ENCODE measurements at places on chromosomes 6 and 20.

DNA sequence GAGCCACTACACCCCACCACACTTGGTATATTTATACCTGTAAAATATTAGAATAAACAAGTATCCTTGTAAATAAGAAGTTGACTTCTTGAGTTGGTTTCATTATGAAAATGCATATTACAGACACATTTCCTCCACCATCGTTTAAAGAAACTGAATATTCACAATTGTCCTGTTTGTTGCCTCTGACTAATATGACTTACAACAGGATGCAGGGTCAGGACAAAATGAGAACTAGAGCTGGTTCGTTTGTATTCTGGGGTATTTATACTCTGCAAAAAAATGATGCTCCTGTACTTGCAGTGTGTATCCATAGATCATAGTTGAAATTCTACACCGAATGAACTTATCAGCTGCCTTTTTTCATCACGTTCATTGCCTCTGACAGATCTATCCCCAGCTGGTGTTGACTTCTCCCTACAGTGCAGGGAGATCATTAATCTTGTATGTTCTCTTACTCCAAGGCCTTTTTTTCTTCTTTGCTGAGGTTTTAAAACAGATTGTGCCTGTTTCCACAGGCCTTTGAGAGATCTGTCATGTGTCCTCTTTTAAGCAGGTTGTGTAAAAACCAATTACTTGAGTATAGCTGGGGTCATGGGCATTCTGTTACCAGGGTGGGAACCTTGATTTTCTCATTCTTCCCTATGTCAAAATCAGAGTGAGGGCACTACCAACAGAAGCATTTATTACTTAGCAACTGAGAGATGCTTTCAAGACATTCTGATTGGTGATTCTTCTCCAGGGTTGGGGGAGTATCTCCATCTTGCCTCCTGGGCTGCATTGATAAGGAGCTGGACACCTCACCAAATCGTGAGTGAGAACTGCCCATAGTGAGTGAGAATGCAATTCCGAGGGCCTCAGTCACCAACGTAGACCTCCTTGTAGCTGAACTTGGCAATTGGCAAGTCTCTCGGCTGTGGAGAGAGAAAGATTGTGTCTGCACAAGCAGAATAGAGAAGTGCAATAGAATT, 78.8 kb upstream of the CD83 start:
- DNase-seq = no peak

DNA sequence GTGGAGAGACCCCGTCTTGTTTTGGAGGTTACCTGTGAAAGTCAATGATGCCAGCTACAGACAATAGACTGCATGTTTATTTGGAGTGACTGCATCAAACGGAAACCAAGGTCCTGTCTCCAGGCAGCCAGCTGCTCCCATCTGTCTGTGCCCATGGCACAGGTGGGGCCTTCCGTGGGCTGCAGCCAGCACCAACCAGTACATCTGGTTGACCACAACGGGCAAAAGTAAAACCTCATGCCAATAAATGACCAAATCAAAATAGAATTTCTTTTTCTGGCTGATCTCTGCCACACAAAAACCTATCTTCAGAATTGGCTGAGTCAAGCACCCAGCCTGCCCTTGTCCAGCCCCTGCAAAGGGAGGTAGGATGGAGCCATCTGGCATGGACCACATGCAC, 33.5 kb downstream of the DLL1 start:
- no peak for DNase-seq

DNA sequence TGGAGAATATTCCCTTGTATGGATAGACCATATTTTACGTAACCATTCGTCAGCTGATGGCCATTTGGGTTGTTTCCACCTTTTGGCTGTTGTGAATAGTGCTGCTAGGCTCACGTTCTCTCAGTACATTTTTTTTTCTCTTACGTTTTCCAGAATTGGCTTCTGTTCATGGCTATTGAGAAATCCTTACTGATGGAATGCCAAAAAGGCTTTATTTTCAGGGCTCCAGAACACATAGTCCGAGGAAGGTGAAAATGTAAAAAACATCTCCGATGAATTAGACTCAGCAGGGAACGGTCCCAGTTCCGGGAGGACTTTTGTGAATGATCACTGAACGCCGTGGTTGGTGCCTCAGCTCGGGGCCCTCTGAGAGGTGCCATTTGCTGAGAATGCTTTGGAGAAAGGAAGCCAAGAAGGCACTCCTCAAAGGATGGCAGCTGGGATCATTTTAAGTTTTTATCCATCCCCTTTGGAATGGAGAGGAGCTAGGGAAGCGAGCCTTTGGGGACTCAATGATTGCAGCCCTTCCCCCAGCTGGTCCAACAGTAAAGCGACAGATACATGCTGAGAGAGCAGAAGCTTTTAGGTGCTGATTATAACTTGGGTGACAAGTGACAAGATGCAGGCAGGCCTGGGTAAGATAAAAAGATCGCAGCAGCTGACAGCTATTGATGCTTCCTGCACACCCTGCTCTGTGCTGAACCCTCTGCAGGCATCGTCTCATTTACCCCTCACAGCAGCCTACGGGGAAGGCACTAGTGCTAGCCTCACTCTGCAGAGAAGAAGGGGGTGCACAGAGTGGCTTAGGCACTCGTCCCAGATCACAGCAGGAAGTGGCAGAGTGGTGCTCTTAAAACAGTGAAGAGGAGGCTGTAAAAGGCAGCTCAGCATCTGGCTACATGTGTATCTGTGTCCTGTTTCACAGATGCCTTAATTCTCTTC, 133.4 kb upstream of the KCNG1 start:
- DNase-seq = no peak

GRCh38 chr6:150134280-150134920, 8.4 kb upstream of the PPP1R14C start:
- DNase-seq = no peak

GRCh38 chr6:109325400-109325801, 56.9 kb downstream of the CD164 start:
- DNase-seq = no peak

DNA sequence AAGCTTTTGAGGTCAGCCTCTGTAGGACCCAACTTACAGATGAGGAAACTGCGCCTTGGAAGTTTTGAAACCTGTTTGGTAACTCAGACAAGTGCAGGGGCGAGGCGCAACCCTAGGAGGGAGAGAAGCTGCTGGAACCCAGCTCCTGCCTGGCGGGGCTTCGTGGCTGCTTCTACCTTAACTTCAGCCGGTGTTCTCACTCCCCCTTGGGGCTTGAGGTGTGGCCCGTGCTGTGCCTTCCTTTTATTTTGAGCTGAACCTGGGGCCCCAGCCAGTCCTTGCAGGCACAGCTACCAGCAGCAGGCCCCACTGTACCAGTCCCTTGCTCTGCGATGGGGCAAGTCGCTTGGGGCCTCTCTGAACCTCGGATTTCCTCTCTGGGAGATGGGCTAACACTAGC, 12.0 kb downstream of the RBM38 start:
- no peak for DNase-seq

DNA sequence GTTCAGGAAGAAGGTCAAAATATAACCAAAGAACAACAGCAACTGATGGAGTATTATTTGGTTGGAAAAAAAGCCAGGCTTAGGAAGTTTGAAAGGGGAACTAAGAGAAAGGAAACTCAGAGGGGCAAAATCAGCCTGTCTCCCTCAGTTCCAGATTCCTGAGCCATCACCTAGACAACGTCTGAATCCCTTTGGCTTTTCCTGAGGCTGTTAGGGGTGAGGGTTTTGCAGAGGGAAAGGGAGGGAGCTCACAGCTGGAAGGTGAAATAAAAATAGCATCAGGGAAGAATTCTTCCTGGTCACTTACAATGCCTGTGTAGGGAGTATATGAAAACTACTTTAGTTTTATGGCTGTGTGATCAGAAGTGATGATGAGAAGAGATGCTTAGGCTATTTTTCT, 100.5 kb downstream of the SOBP start:
- no peak for DNase-seq

DNA sequence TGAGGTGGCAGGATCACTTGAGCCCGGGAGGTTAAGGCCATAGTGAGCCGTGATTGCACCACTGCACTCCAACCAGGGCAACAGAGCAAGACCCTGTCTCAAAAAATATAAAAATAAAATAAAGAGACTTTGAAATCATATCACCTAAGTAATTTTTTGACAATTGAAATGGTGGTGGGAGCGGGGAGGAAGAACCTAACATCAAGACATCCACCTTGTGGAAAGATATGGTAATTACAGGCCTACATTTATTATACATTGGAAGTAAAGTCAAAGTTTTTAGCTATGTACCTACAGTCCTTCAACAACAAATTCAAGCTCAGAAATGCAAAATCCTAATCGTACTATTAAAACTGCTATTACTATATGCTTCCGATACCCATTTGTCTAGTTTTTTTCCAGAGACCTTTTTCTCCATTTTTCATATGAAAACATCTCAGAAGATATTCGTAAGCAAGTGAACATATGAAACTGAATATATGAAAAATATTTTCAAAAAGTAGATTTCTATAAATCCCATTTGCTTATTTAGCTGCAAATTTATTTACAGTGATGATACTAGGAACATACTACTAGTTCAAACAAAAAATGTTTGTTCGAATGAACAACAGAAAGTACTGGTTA, 83.3 kb downstream of the SYCP2 start:
- DNase-seq = peak; percentile 53

DNA sequence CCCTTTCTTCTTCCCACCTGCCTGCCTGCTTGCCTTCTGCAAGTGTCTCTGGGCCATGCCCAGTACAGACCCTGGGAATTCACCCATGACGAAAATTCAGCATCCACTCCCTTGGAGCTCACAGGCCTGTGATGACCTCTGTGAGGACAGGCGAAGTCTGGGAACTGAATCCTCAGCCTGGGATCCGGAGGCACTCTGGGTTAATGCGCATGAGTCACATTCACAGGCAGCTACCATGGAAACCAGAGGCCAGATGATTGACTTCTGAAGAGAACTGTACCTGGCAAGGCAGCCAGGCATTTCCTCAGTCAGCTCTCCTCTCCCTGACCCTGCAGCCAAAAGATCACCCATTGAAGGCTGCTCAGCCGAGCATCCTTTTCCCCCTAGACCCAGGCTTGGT, 41.0 kb downstream of the SLC9A8 start:
- peak; percentile 83 for DNase-seq

- DNase-seq = no peak
Observed at GRCh38 chr20:51404297-51405060, 138.0 kb downstream of the NFATC2 start.

GRCh38 chr6:170226647-170227046, 64.2 kb downstream of the DLL1 start:
- no peak for DNase-seq

GRCh38 chr20:8335059-8335458, 203.0 kb downstream of the PLCB1 start:
- no peak for DNase-seq

- no peak for DNase-seq
Observed at GRCh38 chr6:134458857-134459657, 141.1 kb upstream of the SGK1 start.

DNA sequence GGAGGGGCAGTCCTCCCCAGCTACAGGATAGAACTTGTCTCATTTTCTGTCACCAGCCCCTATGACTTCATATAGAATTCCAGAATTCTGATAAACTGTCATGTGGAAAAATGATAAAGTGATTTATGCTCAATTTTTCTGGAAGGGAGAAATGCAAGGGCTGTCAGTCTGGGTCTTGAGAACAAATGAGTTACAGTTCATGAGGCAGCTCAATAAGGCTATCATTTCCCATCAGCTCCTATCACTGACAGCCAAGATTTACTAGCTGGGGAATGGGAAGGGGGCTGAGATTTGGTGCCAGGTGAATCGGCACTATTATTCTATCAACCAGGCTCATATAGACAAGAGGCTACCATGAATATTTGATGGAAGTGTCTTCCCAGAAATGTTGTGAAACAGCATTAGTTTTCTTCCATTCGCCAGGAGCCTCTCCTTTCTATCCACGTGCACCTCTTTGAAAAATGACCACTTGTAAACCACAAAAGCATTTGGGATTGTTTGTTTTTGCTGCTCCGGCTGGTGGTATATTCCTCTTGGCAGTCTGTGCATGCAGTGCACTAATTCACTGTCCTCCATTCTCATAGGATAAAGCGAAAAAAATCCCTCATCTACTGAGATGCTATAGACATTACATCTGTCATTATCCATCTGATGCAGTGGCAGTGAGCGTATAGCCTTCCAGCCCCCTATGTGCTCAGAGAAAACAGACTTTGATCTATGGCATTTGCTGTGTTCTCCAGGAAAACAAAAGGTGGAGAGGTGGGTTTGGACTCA, 528.7 kb upstream of the RNF217 start:
- DNase-seq = no peak

DNA sequence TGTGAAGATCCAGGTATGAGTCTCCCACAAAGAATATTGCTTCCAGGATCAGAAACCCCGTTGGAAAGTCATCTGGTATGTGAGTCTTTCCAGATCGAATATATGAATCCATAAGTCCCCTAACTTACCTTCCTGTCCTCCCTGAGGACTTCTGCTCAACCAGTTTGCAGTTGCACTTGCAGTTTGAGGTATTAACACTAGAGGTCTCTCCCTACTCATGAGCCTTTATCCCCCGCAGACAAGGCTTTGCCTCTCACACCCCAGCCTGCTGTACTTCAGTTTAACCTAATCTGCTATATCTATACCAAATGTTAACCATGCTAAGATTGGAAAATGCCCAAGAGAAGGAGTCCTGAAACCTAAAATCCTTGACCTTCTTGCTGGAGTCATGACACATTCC, 135.3 kb upstream of the DEFB112 start:
- DNase-seq = no peak

- peak; percentile 59 for DNase-seq
Observed at GRCh38 chr20:1424336-1424735, 31.5 kb upstream of the FKBP1A start.

DNA sequence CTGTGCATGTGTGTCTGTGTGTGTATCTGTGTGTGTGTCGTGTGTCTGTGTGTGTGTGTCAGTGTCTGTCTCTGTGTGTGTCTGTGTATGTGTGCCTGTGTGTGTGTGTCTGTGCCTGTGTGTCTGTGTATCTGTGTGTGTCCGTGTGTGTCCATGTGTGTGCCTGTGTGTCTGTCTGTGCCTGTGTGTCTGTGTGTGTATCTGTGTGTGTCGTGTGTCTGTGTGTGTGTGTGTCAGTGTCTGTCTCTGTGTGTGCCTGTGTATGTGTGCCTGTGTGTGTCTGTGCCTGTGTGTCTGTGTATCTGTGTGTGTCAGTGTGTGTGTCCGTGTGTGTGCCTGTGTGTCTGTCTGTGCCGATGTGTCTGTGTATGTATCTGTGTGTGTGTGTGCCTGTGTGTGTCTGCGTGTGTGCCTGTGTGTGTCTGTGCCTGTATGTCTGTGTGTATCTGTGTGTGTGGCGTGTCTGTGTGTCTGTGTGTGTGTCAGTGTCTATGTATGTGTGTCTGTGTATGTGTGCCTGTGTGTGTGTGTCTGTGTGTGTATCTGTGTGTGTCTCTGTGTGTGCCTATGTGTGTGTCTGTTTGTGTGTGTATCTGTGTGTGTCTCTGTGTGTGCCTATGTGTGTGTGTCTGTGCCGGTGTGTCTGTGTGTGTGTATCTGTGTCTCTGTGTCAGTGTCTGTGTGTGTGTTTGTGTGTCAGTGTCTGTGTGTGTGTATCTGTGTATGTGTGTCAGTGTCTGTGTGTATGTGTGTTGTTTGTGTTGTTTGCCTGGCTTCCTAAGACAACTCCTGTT, 11.6 kb downstream of the SNPH start:
- no peak for DNase-seq
